ENCODE measurements at places on chromosomes 5 and 9. TPM values are rescaled to one million over a fixed set of nuclear protein-coding genes. Genes with fewer than 3 reads are reported as not detected.

Gene NHP2
- total RNA-seq, result 89.5 TPM

Gene FST
- total RNA-seq, result 2.0 TPM

Gene HSPA5
- total RNA-seq, result 342 TPM

Gene FRMPD1
- 0.77 TPM for total RNA-seq

Gene SLC6A7
- total RNA-seq, result not detected

Gene PRLR
- total RNA-seq, result 0.73 TPM

Gene GFRA3
- 1.7 TPM for total RNA-seq

Gene SLC4A9
- 0.09 TPM for total RNA-seq

Gene TAS2R1
- not detected for total RNA-seq

Gene DRD1
- total RNA-seq, result 0.55 TPM

Gene SURF2
- total RNA-seq, result 15.5 TPM

Gene KIF4B
- 0.05 TPM for total RNA-seq

Gene AHRR
- total RNA-seq, result 3.8 TPM

Gene MEF2C
- 48.3 TPM for total RNA-seq

All from left cardiac atrium (tissue), 4 donors.